ENCODE measurements at places on chromosomes 6 and 20.

DNA sequence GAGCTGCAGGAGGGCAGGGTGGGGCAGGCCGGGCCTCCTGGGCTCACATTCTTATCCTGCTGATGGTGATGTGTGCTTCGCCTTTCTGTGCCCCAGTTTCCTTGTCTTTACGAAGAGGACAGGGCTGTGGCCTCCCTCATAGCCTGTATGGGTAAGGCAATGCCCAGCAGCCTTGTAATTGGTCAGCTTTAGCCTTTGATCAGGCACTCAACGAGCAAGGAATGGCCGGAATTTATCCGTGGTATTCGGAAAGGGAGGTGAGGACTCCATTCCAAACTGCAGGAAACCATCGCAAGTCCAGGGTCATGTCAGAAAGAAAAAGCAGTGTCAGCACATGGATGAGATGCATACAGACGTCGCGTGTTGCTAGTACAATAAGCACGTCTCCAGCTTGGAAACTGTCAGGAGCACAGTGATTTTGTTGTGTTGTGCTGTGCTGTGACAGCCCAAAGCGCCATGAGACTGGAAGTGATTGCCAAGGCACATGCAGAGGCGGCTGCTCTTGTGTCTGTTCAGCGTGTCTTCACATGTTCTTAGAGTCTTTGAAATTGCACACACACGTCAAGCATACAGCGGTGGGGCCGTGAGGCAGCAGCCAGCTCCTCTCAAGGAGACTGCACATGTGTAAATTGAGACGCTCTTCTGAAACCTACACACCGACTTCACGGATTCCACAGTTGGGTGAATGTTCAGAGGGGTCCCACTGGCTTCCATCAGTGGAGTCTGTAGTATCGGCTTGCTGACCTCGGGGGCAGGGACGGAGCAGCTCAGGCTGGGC, 6.2 kb downstream of the SS18L1 start:
- DNase-seq: no peak

- peak; percentile 53 for DNase-seq
Observed at GRCh38 chr20:1266167-1266973, at the start of gene SNPH. Gene SNPH, plus strand, starts transcription at chr20:1266294. Its CDS starts 29,946 bp downstream, at chr20:1296240.

DNA sequence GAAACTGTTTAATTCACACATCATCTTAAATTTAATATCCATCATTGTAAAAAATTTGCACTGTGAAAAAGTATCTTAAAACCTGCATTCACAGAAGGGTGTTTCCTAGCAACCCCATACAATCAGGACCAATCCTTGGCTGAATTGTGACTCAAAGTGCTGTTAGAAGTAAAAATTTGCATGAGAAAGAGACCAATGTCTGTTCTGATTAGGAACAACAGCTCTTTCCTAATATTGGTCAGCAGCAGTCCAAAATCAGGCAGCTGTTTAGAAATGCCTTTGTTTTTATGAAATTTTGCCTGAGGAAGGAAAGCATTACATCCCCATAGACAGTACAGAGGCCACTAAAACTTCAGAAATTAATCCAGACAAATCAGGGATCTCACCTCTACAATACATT, 987.0 kb downstream of the HACE1 start:
- DNase-seq: no peak

- DNase-seq: no peak
Observed at GRCh38 chr6:96917098-96917497, 7.4 kb upstream of the KLHL32 start.

- no peak for DNase-seq
Observed at GRCh38 chr6:22025468-22026163, 271.2 kb downstream of the PRL start.

- DNase-seq: no peak
Observed at GRCh38 chr6:116165596-116165995, 39.7 kb upstream of the COL10A1 start.

GRCh38 chr6:29147074-29147473, 23.6 kb upstream of the OR2J2 start:
- DNase-seq: no peak

- DNase-seq: no peak
Observed at GRCh38 chr6:9409126-9409525, 973.8 kb upstream of the SLC35B3 start.

- DNase-seq: no peak
Observed at GRCh38 chr20:62376112-62377063, 9.3 kb upstream of the LAMA5 start.

DNA sequence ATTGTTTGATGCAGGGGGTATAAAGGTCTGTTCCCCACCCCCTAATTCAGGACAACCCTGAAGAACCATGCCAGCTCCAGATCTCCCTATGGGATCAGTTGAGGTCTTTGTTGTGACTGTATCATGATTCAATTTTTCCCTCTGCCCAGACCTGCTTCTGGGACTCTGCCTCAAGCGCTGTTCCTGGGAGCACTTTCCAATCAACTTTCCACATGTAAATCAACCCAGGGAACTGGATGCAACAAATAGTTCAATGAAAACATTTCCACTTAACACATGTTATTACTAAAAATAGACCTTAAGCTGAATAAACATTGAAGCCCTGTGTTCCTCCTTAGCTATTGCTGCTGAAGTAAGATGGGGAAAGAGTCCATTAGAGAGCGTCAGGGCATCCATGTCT, 139.5 kb downstream of the C6orf58 start:
- DNase-seq: no peak

DNA sequence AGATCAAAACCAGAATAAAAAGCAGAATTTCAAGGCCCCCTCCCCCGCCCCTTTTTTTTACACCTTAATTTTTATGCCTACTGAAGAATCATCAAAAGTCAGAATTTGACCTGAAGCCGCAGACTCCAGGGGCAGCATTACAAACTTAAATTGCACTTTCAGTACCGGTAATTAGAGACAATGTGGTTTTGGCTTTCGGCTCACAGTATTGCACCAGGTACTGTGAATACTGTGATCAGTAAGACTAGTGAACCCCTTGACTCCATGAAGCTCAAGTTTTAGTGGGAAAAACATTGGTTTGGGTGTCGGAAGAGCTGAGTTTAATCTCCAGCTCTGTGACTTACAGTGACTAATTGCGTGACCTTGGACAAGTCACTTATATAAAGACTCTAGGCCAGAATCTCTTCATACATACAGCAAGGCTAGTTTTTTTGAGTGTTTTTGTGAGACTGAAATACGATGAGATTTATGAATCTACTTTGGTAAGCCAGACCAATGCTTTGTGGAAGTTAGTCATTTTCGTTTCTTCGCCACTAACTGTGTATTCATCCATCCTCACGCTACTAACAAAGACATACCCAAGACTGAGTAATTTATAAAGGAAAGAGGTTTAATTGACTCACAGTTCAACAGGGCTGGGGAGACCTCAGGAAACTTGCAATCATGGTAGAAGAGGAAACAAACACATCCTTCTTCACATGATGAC, 114.7 kb downstream of the SASH1 start:
- no peak for DNase-seq

DNA sequence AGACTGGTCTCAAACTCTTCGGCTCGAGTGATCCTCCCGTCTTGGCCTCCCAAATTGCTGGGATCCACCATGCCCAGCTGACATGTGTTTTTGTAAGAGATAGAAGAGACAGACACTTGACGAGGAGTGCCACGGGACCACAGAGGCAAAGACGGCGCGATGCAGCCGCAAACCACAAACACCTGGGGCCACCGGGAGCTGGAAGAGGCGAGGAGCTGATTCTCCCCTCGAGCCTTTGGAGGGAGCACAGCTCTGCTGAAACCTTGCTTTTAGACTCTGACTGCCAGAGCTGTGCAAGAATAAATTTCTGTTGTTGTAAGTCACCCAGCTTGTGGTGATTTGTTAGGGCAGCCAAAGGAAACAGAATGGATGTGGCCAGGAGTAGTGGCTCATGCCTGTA, 46.9 kb downstream of the TFAP2C start:
- DNase-seq: no peak

- no peak for DNase-seq
Observed at GRCh38 chr6:109772883-109773431, 81.9 kb downstream of the FIG4 start.

- no peak for DNase-seq
Observed at GRCh38 chr20:22775671-22776139, 191.3 kb upstream of the FOXA2 start.

- no peak for DNase-seq
Observed at GRCh38 chr6:56802584-56802983, 152.3 kb upstream of the BEND6 start.

- DNase-seq: no peak
Observed at GRCh38 chr6:8387942-8388437, 47.4 kb downstream of the SLC35B3 start.

GRCh38 chr6:16251706-16252105, 13.3 kb downstream of the GMPR start:
- no peak for DNase-seq

DNA sequence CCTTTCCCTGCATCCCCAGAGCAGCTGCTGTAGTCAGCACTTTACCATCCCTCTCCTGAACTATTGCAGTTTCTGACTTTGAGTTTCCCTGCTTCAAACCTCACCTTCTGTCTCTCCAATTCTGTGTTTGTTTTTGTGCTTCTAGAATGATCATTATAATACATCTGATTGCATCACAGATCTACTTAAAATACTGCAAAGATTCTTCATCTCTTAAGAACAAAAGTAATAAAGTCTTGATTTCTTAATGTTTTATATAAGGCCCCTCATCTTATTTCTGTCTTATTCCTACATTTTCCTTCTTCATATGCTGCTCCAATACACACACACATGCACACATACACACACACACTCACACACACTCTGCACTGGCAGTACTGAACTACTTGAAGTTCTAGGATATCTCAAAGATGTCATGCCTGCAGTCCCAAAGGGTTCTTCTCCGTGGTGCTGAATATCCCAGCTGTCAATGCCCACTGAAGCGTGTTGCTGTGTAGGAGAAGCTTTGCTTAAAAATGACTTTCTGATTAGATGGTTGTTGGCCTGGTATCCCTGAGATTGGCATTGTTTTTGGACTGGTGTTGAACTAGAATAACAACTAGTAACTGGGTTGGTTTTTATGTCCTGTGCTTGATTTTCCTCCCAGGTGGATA, 97.2 kb downstream of the MAP3K4 start:
- DNase-seq: no peak

DNA sequence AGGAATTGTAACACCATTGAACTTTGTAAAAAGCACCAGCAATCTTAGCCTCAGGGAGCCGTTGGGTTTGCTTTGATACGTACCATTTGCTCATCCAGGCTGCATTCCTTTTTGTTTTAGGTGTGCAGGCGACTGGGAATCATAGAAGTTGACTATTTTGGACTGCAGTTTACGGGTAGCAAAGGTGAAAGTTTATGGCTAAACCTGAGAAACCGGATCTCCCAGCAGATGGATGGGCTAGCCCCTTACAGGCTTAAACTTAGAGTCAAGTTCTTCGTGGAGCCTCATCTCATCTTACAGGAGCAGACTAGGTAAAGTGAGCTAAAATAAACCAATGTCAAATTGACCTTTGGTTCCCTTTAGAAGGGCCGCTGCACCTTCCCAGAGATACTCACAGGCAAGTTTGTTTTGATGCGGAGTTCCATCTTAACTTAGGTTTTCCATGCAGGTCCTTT, 1.6 kb downstream of the MYLIP start:
- DNase-seq: no peak

DNA sequence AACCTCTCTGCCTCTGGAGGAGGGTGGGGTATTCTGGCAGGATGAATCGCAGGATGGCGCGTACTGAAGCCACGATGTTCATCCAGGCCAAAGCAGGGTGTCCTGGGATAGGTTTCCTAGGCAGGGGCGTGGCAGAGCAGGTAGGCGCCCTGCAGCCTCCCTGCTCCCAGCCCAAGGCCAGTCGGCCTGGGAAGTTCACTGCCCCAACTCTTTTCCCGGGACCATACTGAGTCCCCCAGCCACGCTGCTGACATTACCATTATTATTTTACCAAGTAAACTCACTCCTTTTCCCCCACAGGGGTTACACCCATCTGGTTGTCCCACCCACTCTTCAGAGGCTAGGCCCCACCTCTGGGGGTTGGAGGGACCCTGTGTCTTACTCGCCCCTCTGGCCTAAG, 21.8 kb downstream of the SDCBP2 start:
- no peak for DNase-seq
